ENCODE measurements at places on chromosomes 1 and 21.

GRCh38 chr1:115669002-115669673, 27.4 kb downstream of the VANGL1 start:
- no peak for ATAC-seq

- ATAC-seq, result peak; percentile 50
Measured at GRCh38 chr1:15975358-15975804, 520 bp downstream of the ZBTB17 start.

DNA sequence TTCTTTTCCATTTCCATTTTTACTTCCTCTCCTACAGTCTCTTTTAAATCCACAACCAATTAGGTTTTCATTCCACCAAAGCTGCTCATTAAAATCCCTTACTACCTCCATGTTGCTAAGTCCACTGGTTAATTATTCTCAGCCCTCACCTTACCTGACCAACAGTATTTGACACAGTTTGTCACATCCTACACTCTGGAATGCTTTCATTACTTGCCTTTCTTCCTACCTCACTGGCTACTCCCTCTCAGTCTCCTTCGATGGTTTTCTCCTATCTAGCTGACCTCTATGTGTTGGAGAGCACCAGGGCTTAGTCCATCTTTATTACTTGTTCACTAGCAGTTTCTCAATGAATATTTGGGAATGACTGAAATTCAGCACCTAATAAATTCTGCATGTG, 78.6 kb downstream of the NME7 start:
- no peak for ATAC-seq

GRCh38 chr1:232164078-232164963, 465.6 kb downstream of the SIPA1L2 start:
- no peak for ATAC-seq
